ENCODE measurements at places on chromosomes 7 and 10.

- no peak for DNase-seq
These were observed 31.7 kb upstream of the CCNY start for GRCh38 chr10:35304649-35305048.

DNA sequence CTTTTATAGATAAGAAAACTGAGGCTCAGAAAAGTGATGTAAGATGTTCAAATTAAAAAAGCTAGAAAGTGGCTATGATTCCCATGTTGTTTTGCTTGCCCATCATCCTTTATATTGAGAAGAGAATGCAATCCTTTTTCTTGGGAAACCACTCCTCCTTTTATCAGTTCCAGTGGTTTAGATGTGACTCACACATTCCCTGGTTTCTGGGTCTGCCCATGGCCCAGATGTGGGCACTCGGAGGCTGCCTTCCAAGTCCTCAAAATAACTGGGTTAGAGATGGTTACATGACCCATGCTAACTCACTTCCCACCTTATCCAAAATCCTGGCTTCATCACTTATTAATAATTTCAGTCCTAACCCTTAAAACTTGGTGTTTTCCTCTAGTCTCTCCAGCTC lies 550.0 kb downstream of the MDFIC start:
- DNase-seq: no peak

DNA sequence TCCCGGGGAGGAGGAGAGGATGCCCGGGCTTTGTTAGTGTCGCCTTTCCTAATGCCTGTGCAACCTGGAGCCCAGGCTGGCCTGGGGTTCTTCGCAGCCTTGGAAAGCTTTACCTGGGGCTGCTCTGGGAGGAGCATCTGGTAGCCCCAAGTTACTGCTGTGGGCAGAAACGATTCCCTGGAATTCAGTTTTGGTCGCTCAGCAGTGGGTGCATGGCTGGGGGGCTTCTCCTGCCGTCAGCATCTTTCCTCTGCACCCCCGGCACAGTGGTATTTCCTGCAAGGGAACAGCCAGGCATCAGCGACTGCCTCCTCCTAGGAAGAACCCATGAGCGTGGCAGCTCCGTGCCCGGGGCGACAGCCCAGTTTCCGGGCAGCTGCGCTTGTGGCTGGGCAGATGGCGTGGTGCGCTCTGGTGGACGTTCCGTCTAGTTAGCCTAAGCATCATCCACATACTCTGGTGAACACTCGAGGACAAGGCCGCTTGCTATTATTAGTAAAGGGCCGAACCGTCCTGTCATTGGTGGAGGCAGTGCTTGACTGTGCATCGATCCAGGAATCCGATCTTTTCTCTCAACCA lies 107.0 kb upstream of the BTBD16 start:
- DNase-seq: no peak

DNA sequence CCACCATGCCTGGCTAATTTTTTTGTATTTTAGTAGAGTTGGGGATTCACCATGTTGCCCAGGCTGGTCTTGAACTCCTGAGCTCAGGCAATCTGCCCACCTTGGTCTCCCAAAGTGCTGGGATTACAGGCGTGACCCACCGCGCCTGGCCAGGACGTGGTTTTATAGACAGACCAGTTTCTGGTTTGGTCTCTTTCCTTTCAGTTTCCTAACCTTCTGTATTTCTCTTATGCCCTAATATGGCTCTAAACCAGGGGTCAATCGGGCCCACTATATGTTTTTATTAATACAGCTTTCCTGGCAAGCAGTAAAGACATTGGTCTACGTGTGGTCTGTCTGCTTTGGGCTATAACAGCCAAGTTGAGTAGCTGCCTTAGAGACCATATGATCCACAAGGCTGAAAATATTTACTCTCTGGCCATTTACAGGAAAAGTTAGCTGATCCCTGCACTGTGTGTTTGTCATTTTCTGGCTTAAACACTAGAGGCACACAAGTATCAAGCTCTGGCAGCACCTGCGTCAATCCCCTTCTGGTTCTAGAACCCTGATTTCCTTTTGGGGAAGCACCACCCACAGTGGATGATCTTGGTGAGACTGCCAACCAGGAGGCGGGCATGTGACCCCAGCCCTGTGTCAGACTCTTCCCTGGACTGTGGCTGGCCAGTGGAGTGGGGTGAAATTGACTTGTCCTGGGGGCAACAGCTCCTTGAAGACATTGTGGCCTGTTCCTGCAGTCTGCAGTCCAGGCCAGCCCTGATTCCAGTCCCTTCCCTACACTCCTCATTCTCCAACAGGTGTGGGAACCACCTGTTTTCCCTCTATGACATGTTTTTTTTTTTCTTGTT lies 497.2 kb downstream of the PLXNA4 start:
- DNase-seq: no peak

- DNase-seq: no peak
These were observed 119.6 kb upstream of the MKX start for GRCh38 chr10:27865221-27865635.

DNA sequence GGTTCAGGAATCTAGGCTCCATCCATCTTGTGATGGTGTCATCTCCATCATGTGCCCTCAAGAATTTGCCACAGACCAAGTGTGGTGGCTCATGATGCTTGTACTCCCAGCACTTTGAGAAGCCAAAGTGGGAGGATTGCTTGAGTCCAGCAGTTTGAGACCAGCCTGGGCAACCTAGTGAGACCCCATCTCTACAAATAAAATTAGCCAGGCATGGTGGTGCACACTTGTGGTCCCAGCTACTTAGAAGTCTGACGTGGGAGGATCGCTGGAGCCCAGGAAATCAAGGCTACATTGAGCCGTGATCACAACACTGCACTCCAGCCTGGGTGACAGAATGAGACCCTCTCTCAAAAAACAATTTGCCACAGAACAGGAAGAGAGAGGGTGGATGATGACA lies 53.0 kb upstream of the SEPHS1 start:
- DNase-seq: no peak

DNA sequence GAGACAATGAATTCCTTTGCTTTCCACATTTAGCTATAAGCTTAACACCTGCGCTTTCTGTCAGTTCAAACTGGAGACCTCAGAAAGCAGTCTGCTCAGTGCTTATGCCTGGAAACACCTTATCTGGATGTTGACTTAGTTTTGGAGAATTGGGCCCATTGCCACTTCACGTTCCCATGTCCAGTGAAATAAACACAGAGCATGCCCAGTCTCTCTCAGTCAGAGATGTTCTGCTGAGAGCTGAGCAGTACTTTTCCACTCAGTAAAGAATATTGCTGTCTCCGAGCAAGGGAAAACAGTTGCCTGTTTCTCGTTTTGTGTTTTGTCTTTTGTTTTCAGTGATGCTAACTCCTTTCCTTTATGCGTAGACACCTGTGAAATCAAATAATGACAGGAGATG lies 83.2 kb upstream of the PRR15 start:
- DNase-seq: no peak

DNA sequence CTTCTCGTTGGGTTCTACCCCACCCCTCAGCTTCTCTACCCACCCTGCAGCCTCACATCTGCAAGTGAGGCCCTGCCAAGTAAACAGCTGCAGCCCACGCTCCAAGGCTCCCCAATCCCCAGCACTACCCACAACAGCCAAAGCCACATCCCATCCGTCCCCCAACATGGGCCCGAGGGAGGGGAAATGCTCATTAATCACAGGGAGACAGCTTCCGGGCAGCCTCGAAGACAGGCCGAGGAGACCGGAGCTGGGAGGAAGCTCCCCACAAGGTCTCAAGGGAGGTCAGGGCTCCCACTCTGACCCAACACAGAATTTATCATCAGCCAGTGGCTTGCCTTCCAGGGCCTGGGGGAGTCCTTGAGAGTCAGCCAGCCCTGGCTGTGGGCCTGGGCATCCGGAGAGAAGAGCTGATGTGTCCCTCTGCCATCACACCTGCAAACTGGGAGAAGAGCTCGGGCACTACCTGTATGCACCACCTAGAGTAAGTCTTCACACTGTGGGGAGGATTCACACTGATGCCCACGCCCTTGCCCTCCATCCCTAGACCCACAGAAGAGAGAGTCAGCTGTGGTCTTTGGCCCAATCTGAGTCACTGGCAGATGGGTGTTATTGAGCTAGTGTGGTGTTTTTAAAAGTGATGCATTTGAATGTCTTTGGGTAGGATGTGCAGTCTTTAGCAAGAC lies 115.5 kb upstream of the ZMIZ1 start:
- DNase-seq: no peak

DNA sequence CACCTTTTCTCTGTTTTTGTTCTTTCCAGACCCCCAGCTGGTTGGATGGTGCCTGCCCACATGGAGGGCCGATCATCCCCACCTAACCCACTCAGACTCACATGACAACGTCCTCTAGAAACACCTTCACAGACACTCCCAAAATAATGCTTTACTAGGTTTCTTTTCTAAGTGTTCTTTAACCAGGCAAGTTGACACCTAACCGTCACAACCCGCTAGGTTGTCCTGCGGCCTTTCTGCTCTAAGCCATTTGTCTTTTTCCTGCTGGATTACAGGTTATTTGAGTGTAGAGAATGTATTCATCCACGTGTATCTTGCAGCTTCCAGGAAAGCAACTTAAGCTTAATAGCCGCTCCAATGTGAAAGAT lies 54.8 kb downstream of the CHN2 start:
- DNase-seq: no peak

DNA sequence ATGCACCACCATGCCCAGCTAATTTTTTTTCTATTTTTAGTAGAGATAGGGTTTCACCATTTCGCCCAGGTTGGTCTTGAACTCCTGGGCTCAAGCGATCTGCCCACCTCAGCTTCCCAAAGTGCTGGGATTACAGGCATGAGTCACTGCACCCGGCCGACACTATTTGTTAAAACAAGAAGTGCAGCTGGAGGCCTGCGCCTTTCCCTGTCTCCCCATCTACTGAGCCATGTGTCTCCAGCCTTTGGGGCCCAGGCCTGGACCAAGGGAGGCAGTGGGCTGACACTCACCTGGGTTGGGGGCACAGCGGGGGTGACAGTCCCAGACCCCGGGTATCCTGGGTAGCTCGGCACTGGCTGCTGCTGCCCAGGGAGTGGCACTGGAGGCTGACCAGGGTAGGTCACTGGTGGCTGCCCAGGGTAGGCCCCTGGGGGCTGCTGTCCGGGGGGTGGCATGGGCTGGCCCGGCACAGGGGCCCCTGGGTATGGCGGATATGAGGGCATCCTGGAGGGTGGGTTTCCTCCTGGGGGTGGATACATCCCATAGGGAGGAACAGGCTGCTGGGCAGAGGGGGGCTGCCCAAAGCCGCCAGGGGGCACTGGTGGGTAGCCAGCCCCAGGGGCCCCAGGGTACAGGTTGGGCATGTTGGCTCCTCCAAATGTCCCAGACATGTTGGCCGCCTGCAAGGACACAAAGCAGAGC lies 36.3 kb downstream of the PLAC9 start:
- DNase-seq: no peak

DNA sequence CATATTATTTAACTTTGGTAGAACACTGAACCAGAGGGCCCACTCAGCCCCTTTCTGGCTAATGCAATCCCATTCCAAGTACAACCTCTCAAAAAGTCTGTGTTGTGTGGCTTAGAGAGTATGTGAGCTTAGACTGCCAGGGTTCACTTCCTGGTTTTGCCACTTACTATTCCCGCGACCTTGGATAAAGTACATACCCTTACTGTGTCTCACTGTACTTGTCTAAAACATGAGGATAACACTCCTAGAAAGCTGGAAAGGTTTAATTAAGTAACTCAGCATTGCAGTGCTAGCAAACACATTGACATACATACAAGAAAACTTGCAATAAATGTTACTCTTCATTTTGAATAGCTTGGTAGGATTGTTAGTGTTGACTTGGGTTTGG lies 215.8 kb downstream of the CHCHD3 start:
- no peak for DNase-seq

GRCh38 chr7:150323682-150324372 lies 482 bp upstream of the ACTR3C start:
- no peak for DNase-seq

- no peak for DNase-seq
These were observed 48.2 kb downstream of the ARMH3 start for GRCh38 chr10:102007796-102008195.

DNA sequence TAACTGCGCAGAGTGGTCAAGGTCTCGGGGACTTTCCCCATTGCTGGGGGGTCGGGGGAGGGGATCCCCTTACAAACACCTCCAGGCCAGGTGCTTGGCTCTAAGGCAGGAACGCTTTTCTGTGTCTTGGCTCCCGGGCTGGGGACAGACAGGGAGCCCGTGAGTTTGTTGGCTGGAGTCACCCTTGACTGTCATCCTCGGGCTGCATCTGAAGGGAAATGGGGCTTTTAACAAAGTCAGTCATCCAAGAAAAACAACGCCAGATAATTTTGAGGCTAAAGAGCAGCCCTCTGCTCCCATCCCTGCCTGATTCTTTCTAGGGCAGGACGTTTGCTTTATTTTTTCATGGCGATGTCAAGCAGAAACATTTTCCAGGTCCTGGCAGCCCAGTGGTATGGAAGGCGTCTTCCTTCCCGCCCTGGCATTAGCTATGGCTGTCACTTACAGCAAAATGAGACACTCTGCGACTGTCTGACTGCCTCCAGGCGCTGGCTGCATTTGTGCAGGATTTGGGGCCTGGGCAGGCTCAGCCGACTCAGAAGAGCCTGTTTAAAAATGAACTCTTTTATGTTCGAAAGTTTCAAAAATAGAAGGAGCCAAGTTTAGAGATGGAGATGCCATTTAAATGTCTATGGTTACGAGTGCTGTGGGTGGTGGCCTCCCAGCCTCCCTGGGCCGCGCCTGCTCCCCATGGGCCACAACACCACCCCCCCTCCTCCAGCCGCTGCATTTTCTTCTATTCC lies 54.7 kb upstream of the TNS3 start:
- DNase-seq: no peak

- no peak for DNase-seq
These were observed 19.7 kb downstream of the UBE3C start for GRCh38 chr7:157158400-157158799.

DNA sequence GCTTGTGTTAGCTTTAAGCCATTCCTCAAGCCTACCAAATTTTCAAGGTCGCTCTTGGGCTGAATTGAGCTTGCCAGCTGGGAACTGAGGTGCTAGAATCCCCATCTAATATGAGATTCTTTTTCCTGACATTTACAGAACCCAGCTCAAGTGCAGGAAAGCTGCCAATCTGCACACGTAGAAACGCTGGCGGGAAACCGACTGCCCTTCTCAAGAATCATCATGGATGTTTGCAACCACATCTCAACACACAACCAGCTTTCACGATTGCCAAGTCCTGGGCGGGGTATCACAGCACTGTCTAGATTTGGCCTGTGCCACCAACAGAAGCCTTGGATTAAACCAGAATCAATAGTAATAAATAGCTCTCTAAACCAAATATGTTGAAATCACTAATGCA lies 203.7 kb downstream of the DIP2C start:
- no peak for DNase-seq

- DNase-seq: no peak
These were observed 130.5 kb downstream of the CUX1 start for GRCh38 chr7:101947899-101948298.

DNA sequence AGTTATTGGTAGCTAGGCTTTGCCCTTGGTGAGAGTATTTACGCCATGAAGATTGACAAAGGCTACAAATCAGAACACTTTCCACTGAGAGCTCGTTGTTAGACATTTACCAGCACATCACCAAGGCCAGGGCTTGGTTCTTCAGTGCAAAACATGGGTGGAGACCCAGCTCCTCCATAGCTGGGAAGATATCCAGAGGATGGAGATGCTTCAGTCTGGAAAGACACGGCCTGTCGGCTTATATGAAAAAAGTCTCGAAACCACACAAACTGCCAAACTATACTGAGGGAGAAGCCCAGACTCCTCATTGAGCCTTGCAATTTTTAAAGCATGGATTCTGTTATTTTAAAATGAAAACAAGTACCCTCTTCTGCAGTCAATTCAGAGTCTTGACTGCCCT lies 83.4 kb upstream of the ANLN start:
- DNase-seq: no peak
